ENCODE measurements at places on chromosomes 6 and 20.

DNA sequence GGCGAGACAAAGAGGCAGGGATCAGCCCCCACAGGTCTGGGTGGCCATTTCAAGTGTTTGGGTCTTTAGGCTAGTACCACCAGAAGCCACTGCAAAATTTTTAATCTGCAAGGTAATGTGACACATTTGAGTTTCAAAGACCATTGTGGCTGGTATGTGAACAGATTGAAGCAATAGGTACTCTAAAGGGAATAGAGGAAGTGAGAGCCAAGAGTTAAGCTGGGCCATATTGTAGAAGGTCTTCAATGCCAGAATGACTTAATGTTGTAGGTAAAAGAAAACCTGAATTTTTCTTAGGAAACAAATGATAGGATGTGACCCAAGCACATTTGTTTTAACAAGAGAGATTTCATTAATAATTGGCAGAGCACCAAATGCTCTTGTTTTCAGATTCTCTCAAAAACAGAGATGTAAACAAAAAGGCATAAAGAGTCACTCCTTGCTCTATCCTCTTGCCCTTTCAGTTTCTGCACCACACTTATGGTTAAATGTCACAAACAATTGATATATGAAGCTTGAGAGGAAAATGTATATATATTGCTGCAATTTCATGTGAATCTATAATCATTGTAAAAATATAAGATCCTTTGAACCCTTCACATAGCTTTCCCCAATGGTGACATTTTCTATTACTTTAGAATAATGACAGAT is 307.1 kb upstream of the PLN start:
- DNase-seq: no peak

DNA sequence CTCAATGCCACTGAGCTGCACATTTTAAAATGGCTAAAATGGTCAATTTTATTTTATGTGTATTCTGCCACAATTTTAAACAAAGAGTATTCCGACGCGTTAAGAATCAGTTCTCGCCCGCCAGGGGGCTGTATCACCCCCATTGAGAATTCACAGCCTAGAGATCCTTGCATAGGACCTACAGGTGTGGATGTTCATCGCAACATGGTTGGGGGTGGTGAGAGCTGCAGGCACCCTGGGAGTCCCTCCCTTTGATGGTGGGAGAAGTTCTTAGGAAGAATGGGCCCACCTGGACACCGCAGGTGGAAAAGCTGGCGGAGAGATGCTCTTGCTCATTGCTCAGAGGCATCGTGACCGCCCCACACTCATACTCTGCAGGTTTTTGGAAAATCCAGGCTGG is 63.5 kb downstream of the SLC2A10 start:
- no peak for DNase-seq

GRCh38 chr6:112284603-112285002 is 30.2 kb upstream of the LAMA4 start:
- no peak for DNase-seq

DNA sequence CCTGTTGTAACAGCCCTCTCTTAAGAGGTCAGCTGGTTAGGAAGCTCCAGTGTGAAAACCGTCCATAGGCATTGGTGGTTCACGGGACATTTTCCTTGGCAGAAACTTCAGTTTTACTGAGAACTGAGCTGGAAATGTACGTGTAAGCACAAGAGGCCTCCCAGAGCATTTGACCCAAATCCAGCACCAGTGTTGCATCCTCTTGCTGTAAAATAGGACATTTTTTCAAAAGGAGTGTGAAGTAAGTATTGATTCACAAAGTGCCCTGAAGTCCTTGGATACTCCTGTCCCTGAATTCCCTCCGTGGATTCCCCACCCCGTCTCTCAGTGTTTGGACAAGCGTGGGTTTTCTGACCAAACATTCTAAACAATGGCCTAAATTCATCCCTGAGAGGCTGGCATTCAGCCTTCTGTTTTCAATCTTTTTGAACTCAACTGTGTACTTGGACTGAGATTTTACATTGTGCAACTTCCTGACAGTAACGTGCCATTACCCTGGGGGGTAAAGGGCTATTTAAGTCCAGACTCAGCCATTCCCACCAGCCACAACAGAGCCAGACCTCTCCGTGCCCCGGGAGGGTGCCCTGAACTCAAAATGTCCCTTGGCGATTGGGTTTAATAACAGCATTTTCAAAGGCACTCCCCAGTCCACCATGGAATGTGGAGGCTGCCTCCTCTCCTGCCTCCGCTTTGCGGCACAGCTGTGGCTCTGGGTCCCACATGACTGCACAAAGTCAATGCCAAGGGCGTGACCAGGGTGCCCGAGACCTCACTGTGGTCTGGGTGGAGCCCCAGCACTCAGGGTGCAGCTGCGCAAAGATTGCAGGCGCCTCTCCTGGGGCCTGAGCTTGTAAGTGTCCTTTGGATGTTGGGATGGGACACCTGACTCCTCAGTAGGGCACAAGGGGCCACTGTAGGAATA is 92.7 kb upstream of the AFDN start:
- DNase-seq: no peak
